Activated naive CD8-positive, alpha-beta T cell treated with anti-CD3 and anti-CD28 coated beads for 36 hours (primary cell): ENCODE measurements at places on chromosomes 1 and 21. TPM values are rescaled to one million over a fixed set of nuclear protein-coding genes. Genes with fewer than 3 reads are reported as not detected.

GRCh38 chr21:35737899-35738346 is 322.4 kb downstream of the SETD4 start:
- no peak overlapping the region for H3K27ac ChIP-seq
- H3K36me3 ChIP-seq, result no peaks in the 10 kb centered on the region
- no peak overlapping the region for H3K4me3 ChIP-seq

DNA sequence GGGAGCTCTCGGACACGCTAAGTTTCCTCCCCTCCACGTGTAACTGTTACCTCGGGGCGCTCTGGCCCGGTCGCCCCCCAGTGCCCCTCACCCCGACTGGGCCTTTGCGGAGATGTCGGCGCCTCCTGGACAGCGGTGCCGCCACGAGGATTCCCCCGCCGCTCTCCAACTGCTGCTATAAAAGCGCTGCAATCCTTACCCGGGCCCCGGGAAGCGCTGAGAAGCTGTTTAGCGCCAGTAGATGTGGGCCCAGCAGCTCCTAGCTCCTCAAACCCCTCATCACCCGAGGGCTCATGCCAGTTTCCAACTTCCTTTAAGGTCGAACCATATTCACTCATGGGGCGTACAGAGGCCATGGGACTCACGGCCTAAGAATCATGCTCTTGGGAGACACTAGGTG is 361 bp upstream of the LMX1A start:
- DNase-seq, result no peak
- H3K36me3 ChIP-seq, result no peaks in the 10 kb centered on the region
- peaks cover 84% of the 10 kb centered on the region for H3K27me3 ChIP-seq
- H3K4me1 ChIP-seq, result peaks cover 14% of the 10 kb centered on the region
- no peak overlapping the region for H3K4me3 ChIP-seq
- H3K27ac ChIP-seq, result no peak overlapping the region

- DNase-seq, result no peak
- H3K27me3 ChIP-seq, result peaks cover 74% of the 10 kb centered on the region
- H3K4me3 ChIP-seq, result no peak overlapping the region
- H3K4me1 ChIP-seq, result peaks cover 2% of the 10 kb centered on the region
- H3K27ac ChIP-seq, result no peak overlapping the region
Measured at GRCh38 chr1:38134294-38134755, 87.7 kb upstream of the POU3F1 start.

GRCh38 chr1:150895618-150896017 is 8.7 kb downstream of the CTXND2 start:
- H3K4me1 ChIP-seq, result peaks cover 25% of the 10 kb centered on the region
- H3K36me3 ChIP-seq, result no peaks in the 10 kb centered on the region
- no peak overlapping the region for H3K4me3 ChIP-seq
- no peaks in the 10 kb centered on the region for H3K27me3 ChIP-seq
- DNase-seq, result no peak

DNA sequence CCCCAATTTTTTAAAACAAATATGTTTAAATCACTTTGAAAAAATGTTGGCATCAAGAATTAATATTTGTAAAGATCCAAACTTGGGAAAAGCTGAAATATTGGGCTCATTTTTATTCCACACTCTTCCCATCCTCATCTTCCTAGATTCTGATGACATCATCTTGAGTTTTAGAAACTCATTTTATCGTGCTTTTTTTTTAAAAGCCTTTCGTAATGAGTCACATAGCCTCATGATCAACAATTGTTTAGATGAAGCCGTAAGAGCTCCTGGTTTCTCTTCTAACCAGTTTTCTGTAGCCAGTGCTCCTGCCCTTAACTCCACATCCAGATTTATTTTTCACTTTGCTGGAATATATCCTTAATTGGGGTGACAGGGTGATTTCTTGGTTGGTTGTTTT is 78.6 kb downstream of the POFUT2 start:
- no peak for DNase-seq
- H3K36me3 ChIP-seq, result peaks cover 13% of the 10 kb centered on the region
- no peaks in the 10 kb centered on the region for H3K27me3 ChIP-seq
- no peak overlapping the region for H3K27ac ChIP-seq

GRCh38 chr1:3932156-3932919 is 32.3 kb upstream of the C1orf174 start:
- peaks cover 6% of the 10 kb centered on the region for H3K27me3 ChIP-seq
- H3K36me3 ChIP-seq, result peaks cover 2% of the 10 kb centered on the region
- no peaks in the 10 kb centered on the region for H3K4me1 ChIP-seq
- no peak overlapping the region for H3K27ac ChIP-seq
- DNase-seq, result no peak

- peak overlapping the region; percentile 80 for H3K27ac ChIP-seq
- H3K36me3 ChIP-seq, result peaks cover 61% of the 10 kb centered on the region
- H3K27me3 ChIP-seq, result no peaks in the 10 kb centered on the region
- peaks cover 46% of the 10 kb centered on the region for H3K4me1 ChIP-seq
- no peak overlapping the region for H3K4me3 ChIP-seq
Measured at GRCh38 chr1:206606867-206607266, 5.4 kb downstream of the EIF2D start.

GRCh38 chr1:203408486-203409481 is 57.9 kb upstream of the FMOD start:
- no peaks in the 10 kb centered on the region for H3K36me3 ChIP-seq
- H3K27ac ChIP-seq, result no peak overlapping the region
- H3K27me3 ChIP-seq, result peaks cover 24% of the 10 kb centered on the region
- no peak overlapping the region for H3K4me3 ChIP-seq

- peaks cover under 1% of the 10 kb centered on the region for H3K36me3 ChIP-seq
- no peaks in the 10 kb centered on the region for H3K27me3 ChIP-seq
- H3K4me1 ChIP-seq, result no peaks in the 10 kb centered on the region
- H3K4me3 ChIP-seq, result no peak overlapping the region
- no peak for DNase-seq
Measured at GRCh38 chr1:53132176-53132575, 10.3 kb downstream of the SLC1A7 start.

The ZSCAN20 gene
- total RNA-seq, result 3.0 TPM

The SHISAL2A gene
- 14.2 TPM for total RNA-seq

The LAMC2 gene
- total RNA-seq, result not detected

The CDC7 gene
- total RNA-seq, result 26.0 TPM

The OR6K3 gene
- total RNA-seq, result not detected

The RPS27 gene
- 1,924 TPM for total RNA-seq

The SHCBP1L gene
- not detected for total RNA-seq
